ENCODE measurements at places on chromosomes 6 and 20.

DNA sequence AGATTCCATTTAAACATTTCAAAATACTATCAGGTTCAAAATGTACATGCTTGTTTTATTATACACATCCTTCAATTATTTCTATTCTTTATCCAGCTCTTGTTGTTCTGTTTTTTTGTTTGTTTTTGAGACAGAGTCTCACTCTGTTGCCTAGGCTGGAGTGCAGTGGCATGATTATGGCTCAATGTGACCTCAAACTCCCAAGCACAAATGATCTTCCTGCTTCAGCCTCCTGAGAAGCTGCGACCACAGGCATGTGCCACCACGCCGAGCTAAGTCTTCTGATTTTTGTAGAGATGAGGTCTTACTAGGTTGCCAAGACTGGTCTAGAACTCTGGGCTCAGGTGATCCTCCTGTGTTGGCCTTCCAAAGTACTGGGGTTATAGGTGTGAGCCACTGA, 44.1 kb upstream of the SMIM29 start:
- no peak for DNase-seq

DNA sequence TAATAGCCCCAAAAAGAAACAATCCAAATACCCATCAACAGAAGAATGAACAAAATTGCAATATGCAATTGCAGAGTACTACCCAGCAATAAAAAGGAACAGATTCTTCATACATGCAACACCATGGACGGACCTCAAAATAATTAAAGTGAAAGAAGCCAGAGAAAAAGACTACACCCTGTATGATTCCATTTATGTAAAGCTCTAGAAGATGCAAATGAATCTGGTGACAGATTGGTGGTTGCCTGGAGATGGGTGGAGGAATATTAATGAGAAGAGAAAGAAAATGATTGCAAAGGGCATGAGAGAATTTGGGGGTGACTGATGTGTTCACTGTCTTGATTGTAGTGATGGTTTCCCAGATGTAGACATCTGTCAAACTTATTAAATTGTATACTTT, 51.8 kb downstream of the HECA start:
- no peak for DNase-seq

GRCh38 chr20:15475483-15475882, 1097.8 kb downstream of the KIF16B start:
- DNase-seq, result no peak

GRCh38 chr6:36334832-36335459, 1.7 kb downstream of the BNIP5 start:
- no peak for DNase-seq

GRCh38 chr20:43389211-43389610, 68.5 kb upstream of the SRSF6 start:
- no peak for DNase-seq

Measured in stimulated activated CD4-positive, alpha-beta T cell treated with anti-CD3 and anti-CD28 coated beads, Interleukin-2, amount 100 ng/mL, for 24 hours (primary cell).